ENCODE measurements at places on chromosomes 13 and 19. TPM values are rescaled to one million over a fixed set of nuclear protein-coding genes. Genes with fewer than 3 reads are reported as not detected.

FAM124A gene
- not detected for total RNA-seq

IFNL1 gene
- 1.0 TPM for total RNA-seq

C19orf33 gene
- total RNA-seq = not detected

TLE6 gene
- 0.52 TPM for total RNA-seq

YJEFN3 gene
- 6.5 TPM for total RNA-seq

EDNRB gene
- not detected for total RNA-seq

ZNF846 gene
- total RNA-seq = 3.5 TPM

OR7G1 gene
- total RNA-seq = not detected

GRIN2D gene
- total RNA-seq = 0.07 TPM

FPR1 gene
- not detected for total RNA-seq

PEAK3 gene
- total RNA-seq = not detected

ZNF93 gene
- 16.6 TPM for total RNA-seq

DNA sequence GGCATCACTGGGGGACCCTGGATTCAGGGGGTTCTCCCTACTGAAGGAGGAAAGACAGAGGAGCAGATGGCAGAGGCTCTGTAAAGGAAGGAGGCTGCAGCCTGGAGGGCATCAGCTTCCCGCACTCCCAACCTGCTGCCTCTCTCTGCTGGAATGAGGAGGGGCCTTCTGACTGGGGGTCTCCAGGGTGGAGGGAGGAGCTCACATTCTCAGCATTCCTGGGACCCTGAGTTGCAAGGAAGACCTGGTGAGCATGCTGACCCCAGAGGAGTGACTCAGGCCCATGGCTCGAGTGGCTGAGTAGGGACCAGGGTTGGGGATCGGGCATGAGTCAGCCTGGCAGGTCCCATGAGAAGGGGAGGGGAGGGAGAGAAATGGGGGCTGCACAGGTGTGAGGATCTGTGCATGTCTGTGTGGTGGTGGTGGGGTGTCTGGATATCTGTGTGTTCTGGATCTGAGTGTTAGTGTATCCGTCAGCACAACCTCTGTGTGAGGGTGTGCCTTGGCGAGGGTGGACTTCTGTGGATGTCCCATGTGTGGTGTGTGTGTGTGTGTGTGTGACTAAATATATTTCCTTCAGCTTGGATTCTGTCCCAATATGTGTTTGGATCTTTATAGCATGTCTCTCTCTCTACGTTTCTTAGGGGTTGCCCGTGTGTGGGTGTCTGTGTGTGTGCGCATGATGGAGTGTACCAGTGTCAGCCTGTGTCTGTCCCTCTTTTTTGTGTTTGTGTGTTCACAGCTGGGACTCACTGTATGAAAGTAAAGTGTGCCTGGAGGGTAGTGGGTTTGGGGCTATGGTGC lies 4.6 kb downstream of the AXL start:
- no peak for DNase-seq

DNA sequence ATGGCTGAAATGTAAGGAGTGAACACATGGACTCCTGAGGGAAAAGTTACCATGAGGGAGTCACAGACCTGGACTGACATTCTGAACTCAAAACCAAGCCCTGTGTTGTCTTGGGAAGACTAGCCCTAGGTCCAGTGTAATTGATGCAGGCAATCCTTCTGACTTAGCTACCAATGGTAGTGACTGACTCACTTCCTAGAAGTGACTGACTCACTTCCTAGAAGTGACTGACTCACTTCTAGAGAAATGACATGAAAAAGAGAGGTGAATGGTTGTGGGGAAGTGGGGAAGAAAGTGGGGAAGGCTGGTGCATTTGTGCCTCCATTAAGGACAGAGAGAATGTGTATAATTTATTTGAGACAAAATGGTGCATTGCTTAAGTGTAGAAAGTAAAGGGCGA lies 49.9 kb downstream of the EDNRB start:
- DNase-seq = no peak

DNA sequence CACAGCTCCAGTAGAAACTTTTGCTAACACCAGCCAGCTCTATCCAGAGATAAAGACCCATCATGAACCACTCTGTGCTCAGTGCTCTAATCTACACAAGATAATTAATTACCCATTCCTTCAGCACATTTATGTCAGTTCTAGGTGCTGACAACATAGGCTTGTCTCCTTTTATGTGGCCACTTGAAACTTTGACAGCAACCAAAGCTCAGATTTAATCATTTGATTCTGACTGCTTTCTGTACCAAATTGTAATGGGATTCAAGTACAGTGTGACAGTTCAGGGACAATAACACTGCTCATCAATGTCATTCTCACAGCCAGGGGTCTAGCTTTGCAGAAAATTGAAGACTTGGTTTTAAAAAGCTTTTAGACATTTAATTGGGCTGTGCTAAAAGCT lies 266.6 kb downstream of the KCTD12 start:
- no peak for DNase-seq

GRCh38 chr13:44930963-44931623 lies 58.2 kb downstream of the NUFIP1 start:
- no peak for DNase-seq

DNA sequence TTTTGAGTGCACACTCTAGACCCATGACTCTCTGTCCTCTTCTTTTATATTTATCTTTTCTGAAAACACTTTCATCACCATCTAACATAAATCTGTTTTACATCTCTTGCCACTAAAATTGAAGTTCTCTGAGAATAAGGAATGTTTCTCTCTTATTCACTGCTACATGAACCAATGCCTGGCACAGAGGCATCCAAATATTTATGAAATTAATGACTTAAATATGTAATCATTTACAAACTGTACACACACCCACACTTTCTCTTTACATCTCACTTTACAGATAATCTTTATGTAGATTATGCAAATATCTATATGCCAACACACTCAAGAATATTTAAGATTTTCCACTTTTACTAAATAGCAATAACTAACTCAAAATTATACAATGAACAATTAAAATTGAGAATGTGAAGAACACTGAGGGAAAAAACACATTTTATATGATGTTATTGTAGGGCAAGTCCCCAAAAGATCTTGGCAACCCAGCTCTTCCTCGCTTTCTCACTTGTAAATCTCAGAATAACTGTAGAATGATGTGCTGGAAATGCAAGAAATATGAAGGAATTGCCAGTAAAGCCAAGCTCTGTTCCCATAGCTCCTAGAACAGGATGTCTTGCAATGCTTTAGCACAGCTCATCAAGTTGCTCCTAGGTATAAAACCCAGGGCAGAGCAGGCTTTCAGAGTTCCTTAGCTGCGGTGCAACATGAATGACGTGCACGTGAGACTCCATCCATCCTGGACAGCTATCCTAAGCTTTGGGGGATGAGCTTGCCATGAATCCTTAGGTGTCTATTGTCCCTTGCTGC lies 50.7 kb downstream of the UGGT2 start:
- no peak for DNase-seq

GRCh38 chr13:43475140-43475539 lies 311.6 kb downstream of the ENOX1 start:
- no peak for DNase-seq

DNA sequence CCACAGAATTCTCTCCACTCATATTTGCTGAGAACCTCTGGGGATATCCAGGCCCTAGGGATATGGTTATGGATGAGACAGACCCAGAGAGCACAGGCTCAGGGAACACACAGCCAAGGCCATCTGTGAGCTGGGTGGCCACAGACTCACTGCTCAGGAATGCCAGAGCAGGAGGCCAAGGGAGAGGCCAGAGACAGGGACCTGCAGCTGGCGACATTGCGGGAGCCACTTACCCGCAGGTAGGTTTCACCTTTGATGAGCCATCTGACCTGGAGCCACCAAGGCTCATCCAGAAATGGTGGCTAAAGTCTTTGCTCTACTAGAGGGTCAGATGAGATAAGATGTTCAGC lies 29.4 kb downstream of the CCNE1 start:
- DNase-seq = no peak

GRCh38 chr13:33879118-33879517 lies 61.2 kb downstream of the RFC3 start:
- no peak for DNase-seq

DNA sequence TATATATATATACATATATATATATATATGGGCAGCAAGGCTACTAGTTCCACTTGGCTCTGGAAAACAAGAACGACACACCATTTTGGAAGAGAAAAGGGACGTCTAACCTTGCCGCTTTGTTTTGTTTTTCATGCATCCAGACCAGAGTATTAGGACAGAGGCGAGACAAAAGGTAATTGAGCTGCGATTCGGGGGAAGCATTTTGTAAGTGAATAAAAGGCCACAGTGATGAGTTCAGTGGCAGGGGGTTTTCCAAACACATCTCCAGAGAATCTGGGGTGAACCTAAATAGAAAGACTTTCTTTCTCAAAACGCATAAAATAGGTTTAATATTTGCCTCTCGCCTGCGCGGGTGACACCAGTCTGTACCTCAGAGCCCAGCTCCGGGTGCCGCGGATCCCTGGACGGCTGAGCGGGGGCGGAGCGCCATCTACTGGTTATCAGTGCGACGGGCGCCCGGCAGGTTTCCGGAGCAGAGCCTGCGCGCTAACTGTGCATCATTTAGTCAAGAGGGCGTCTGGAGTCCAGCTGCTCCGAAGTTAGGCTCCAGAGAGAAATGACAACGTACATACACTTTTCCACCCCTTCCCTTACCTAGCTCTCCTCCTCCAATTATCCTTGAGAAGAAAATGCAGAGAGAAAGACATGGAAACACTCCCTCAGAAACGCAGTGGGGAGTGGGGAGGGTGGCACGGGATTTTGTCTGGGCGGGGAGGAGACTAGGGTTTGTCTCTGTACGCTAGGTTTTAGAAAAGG lies 262.3 kb downstream of the TBC1D4 start:
- DNase-seq = peak; percentile 89

GRCh38 chr19:14632286-14632685 lies 42.4 kb downstream of the ADGRE3 start:
- peak; percentile 16 for DNase-seq

DNA sequence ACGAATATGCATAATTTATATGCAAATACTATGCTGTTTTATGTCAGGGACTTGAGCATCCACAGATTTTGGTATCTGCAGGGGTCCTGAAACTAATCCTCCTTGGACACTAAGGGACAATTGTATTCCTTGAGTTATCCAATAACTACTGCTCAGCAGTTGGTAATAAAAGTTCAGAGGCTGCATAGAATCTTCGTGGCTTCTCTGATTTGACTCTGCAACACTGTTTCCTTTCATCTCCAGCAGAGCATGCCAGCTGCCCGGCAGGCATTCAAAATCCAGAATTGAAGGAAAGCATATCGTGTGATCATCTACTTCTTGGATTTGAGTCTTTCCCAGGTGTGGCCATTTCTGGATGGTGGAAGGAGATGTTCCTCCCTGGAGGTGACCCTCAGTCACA lies 64.5 kb upstream of the MRI1 start:
- DNase-seq = no peak

DNA sequence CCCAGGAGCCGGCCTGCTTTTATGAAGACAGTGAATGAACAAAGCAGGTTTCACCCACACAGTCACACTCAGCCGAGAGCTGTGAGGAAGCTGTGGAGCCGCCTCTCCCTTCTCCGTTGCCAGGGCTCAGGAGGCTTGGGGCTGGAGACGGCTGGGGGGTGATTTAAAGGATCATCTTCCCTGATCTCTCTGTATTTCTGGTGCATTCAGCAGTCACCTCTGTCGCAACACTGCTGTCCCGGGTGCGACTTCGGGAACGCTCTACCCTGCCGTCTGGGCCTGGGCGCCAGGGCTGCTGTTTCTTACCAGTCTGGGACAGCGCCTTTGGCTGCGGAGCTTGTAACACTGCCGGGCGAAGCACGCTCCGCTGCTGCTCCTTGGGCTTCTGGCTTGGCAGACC lies 18.1 kb downstream of the CAPS start:
- no peak for DNase-seq

GRCh38 chr19:55553217-55554182 lies 8.2 kb upstream of the SBK3 start:
- DNase-seq = no peak

GRCh38 chr19:34171877-34172660 lies at the start of gene LSM14A:
Gene LSM14A, plus strand, starts transcription at chr19:34172504. Its CDS starts 139 bp downstream, at chr19:34172643.
- DNase-seq = peak; percentile 90

GRCh38 chr19:30403203-30403985 lies 31.2 kb downstream of the ZNF536 start:
- no peak for DNase-seq

- no peak for DNase-seq
Measured at GRCh38 chr13:112576191-112576590, 11.8 kb downstream of the TUBGCP3 start.

DNA sequence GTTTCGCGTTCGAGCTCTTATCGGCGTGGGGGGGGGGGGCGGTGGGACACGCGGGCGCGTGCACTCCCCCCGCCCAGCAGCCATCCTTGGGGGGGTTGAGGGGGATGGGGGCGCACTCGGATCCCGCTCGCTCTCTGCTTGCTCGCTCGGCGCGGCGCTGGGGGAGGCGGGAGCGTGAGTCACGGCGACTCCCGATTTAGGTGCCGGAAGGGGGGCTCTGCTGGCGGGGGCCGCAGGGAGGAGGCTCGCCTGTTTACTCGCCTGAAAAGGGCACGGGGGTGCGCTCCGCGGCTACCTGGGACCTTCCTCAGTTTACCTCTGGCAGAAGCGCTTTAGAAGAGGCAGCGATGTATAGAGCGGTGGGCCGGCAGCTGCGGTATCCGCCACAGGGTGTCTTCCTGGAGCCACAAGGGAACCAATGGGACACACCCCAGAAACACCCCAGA lies 1.1 kb upstream of the PDE4A start:
- no peak for DNase-seq

GRCh38 chr13:75090872-75091615 lies 390.9 kb downstream of the TBC1D4 start:
- DNase-seq = no peak

- DNase-seq = peak; percentile 97
Measured at GRCh38 chr19:35648017-35648961, at the start of gene COX6B1. Gene COX6B1, plus strand, starts transcription at chr19:35648323. Its CDS starts 2,921 bp downstream, at chr19:35651244.

DNA sequence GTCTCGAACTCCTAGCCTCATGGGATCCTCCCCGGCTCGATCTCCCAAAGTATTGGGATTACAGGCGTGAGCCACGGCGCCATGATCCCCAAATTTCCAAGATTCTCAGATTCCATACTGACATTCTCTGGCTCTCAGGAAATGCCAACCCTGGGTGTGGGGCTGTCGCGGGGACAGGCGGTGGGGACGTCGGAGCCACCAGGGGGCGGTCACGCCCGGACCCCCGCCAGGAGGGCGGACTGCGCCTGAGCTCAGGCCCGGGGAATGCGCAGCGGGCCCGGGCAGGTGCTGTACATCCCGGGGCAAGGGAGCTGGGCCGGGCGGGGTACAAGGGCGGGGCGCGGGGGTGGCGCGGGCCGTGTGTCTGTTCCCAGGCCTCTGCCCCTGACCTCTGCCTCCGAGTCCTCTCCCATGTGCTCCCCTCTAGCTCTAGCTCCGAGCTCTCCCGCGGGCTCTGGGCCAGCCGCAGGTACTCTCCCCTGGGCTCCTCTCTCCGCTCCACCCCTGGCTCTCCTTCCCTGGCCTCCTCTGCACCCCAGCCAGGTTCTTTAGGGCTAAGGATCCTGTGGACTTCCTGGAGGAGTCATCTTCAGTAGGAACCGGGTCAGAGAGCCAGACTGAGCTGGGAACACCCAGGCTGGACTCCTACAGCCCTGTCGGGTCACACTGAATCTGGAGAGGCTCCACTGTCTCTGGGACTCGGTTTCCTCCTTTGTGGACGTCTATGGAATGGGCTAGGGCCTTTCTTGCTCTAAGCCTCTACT lies 2.4 kb downstream of the PPP1R13L start:
- DNase-seq = no peak

GRCh38 chr19:51354742-51355148 lies 11.4 kb downstream of the ETFB start:
- peak; percentile 29 for DNase-seq
